ENCODE measurements at places on chromosomes 16 and 17.

DNA sequence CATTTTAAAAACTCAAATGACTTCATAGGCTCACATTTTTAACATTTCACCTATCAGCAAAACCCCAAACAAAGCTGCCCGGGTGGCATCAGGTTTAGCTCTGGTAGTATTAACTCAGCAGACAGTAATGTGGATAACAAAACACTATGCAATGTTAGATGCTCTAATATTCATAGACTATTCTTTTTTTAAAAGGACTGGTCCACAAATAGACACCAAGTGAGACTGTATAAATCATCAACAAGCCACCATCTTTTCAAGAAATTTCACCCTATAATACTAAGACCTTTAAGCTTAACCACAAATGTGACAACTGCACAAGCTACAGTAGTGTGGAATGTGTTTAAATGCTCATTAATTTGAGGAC lies 20.2 kb downstream of the SNN start:
- no peak for DNase-seq

- DNase-seq: no peak
Measured at GRCh38 chr17:66543526-66543925, 241.1 kb downstream of the PRKCA start.

- DNase-seq: no peak
Measured at GRCh38 chr16:84511831-84512230, 7.4 kb upstream of the MEAK7 start.

DNA sequence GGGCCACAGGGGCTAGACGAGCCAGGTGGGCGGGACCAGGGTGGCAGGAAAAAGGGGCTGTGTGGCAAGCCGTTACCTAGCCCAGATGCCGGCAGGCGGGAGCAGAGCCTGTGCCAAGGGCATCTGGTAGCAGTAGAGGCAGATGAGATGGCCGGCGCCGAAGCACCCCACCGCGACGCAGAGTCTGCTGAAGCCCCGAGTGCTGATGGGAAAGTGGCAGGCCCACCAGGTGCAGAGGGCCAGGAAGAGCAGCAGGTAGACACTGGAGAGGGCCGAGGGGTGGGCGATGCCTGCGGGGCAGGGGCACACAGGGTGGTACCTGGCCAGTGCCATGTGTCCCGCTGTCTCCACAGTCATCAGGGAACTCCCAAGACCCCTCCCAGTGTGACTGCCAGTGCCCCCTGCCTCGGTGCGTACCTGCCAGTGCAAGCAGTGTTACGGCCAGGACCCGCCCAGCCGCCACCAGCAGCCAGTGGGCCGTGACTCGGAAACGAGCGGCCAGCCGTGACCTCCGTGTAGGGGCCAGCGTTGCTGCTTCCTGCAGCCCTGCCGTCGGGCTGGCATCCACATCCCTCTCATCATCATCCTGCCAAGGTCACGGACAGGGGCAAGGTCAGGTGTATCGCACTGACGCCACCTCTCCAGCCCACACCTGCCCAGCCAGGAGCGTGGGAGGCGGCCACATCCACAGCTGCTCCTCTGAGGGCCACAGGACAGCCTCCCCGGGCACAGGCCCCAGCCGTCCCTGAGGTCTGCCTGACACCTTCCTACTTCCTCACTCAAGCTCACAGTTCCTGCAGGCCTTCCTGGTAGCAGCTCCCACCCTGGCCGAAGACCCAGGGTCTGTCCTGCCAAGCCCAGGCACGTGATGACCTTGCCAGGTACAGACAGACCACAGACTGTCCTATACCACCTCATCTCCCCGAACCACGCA lies 32.1 kb downstream of the CTU2 start:
- DNase-seq: no peak

- no peak for DNase-seq
Measured at GRCh38 chr17:15350777-15351477, 9.5 kb upstream of the TEKT3 start.

GRCh38 chr16:24847358-24847664 lies 1.5 kb downstream of the SLC5A11 start:
- no peak for DNase-seq

DNA sequence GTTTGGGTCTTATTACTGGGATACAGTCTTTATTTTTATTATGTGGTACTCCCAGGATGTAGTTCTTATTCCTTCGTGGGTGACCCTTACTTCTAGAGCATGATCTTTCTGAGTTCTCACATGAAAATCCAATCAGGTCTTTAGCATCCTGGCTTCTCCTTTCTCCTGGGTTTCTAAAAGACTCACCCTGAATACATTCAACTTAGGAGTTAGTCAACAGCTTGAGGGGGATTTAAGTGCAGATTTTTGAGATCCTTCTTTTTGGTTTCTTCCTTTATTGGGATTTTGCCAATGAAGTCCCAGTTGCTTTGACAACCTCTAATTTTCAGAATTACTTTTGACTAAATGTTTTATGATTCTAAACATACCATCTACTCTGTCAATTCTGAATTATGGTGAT lies 68.2 kb downstream of the SIAH1 start:
- DNase-seq: no peak

GRCh38 chr17:21214777-21215541 lies 998 bp upstream of the TMEM11 start:
- no peak for DNase-seq
